M059J (cell line): ENCODE measurements at places on chromosomes 2 and 18. TPM values are rescaled to one million over a fixed set of nuclear protein-coding genes. Genes with fewer than 3 reads are reported as not detected.

The PRSS56 gene
- total RNA-seq = not detected in 2 replicates

The NTSR2 gene
- 0.12 TPM in 1 of 2 replicates, not detected in the other for total RNA-seq

The ITGB6 gene
- 0.49 and 1.6 TPM in 2 replicates for total RNA-seq

The CDH19 gene
- not detected in 2 replicates for total RNA-seq

The TMEM18 gene
- total RNA-seq = 15.3 and 29.9 TPM in 2 replicates

The ZNF396 gene
- total RNA-seq = 1.7 TPM in 2 replicates

The AGXT gene
- total RNA-seq = not detected in 2 replicates

The TWIST2 gene
- total RNA-seq = 21.0 and 24.7 TPM in 2 replicates

The UCN gene
- 1.6 and 3.0 TPM in 2 replicates for total RNA-seq
